ENCODE measurements at places on chromosomes 11 and 22.

DNA sequence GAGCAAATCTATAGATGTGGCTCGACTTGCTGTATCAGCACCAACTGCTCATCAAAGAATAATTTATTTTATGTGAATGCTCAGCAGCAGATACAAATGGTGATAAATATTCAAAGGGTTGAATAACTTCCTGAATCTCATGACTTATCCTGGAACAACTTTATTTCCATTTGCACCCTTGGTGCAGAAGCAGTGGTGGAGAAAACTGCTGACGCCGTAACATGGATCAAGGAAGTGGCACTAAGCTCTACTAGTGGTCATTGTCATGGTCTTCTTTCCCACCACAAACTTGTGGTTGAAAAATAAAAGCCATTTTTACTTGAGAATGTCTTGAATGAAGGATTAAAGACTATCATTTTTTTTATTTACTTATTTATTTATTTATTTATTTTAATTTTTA is 14.6 kb downstream of the MARK2 start:
- DNase-seq: no peak

- no peak for DNase-seq
Measured at GRCh38 chr11:26323837-26324236, 8.1 kb upstream of the ANO3 start.

DNA sequence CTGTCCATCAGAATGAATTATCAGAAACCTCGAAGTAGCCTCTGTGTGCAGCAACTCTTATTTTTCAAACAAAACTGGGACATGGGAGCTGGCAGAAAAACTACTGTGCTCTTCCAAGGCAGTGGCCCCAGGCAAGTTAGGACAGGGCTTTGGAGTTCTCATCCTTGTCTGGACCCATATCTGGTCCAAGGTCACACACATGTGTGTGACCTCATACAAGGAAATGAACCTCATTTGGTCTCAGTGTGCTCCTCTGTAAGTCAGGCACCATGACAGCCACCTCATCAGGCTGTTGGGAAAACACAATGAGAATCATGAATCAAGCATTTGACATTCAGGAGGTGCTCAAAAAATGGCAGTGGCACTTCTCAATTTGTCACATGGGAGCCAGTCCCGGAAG is 25.8 kb downstream of the LARGE1 start:
- no peak for DNase-seq

DNA sequence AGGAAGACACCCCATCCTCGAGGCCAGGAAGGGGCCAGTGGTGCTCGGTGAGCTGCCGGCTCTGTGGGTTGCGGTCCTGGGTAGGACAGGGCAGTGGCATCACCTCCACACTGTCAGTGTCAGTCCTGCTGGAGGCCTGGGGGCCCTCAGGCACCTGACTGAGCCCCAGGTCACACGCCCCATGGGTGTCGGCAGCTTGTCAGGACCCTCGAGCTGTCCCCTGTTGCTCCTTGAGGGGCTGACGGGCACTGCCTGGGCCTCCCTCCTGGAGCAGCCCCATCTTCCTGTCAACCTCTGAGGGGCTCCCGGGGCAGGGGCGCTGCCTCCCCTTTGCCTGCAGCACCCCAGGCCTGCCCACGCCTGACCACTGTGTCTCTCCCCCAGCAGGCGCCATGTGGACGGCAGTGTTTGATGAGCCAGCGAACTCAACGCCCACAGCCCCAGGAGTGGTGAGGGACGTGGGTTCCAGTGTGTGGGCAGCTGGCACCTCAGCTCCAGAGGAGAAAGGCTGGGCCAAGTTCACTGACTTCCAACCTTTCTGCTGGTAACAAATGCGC is 35.4 kb downstream of the SBF1 start:
- no peak for DNase-seq

DNA sequence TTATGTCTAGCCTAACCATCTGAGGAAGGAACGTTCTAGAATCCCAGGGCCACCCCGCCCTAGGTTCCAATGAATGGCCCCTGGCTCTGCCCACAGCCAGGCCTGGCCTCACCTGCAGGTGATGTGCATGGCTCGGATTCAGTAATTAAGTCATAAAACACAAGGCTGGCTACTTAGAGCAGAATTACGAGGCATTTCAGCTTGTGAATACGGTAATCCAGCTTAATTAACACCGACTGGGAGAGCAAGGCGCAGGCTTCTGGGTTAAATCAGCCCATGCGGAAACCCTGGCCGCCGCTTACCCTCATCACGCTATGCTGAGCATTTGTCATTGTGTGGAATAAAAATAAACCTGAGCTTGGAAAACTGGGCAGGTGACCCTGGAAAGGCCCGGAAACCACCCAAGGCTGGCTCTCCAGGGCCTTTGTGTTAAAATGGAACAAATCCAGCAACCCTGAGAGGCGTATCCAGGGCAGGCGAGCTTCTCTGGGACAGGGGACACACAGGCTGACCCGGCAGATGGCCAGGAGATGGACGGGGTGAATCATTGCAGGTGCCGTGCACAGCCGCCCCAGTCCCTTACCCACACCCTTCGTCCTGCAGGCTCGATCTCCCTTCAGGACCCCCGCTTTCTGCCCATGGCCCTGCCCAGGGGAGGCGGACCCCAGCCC is 220.2 kb downstream of the CTTN start:
- no peak for DNase-seq

- DNase-seq: no peak
Measured at GRCh38 chr22:32880893-32881596, 79.5 kb downstream of the TIMP3 start.

DNA sequence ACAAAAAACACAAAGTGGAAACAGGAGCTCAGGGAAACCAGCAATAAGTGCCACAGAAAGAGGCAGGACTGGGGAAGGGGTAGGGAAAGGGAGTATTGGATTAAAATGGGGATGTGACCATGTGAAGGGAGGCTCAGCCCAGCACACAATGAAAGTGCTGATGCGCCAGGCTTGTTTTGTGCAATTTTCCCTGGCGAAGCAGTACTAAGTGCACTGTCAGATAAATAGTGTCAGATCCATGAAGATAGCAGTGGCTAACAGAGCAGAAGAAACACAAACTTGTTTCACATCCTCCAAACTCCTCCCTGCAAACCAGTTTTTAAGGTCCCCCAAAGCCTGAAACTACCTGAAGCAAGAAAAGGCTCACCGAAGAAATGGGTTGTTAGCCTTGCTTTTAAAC is 50.7 kb upstream of the RAPSN start:
- DNase-seq: no peak

Data from CD4-positive, alpha-beta T cell treated with Interleukin-6 at 100 ng/mL for 8 hours (primary cell).